COLO829 (cell line): ENCODE measurements at places on chromosomes 2 and 18.

DNA sequence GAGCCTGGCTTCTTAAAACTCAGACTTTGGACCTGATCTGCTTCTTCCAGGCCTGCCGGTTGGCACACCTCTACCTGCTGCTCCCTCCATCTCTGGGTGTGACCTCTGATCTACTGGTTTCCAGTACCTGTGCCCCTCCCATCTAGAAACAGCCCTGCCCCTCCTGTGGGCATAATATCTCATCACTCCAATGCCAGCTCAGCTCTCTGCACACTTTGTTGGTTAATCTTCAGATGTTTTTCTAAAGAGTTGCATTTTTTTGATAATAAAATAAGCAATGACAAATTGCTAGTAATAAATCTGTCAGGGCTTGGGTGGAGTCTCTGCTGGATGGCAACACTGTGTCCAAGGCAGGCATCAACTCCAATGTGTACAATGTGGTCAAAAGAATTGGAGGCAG lies 89.6 kb upstream of the PPP1CB start:
- no peak for DNase-seq

- DNase-seq = no peak
These were observed 192.5 kb downstream of the TPGS2 start for GRCh38 chr18:36636237-36636817.

- no peak for DNase-seq
These were observed 217.6 kb upstream of the NRP2 start for GRCh38 chr2:205464681-205465080.

GRCh38 chr18:43539862-43540261 lies 262.6 kb upstream of the SYT4 start:
- DNase-seq = no peak

DNA sequence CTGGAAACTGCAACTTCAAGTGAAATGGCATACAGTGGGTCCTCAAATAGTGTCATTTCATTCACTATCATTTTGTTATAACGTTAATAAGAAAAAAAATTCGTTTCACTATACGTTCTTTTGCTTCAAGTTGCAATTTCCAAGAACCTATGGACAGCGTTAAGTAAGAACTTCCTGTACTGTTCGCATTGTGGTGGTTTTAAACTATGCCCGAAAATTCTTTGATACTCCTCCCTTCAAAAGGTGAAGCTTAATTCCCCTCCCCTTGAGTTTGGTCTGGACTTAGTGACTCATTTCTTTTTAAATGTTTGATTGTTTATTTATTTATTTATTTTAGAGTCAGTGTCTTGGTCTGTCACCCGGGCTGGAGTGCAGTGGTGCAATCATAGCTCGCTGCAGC lies 20.7 kb downstream of the GNLY start:
- no peak for DNase-seq

DNA sequence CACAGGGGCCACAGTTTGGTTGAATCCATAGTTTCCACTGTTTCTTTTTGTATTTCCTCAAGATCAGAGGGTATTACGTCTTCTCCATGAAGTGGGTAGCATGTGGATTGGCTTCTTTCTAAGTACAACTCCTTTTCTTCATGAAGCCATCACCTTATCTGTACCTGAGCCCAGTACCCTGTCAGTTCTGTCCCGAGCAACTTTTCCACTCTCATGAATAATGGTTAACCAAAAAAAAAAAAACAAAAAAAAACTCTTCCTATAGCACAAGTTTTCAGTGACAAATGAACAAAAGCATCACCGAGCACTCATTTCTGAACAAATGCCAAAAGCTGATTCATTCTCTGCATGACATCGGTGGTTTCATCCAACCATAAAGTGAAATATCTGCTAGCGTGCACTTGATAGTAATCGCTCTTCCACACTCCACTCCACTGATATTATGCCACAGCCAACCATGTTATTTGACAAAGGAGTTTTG lies 53.0 kb upstream of the CCDC150 start:
- peak; percentile 80 for DNase-seq

DNA sequence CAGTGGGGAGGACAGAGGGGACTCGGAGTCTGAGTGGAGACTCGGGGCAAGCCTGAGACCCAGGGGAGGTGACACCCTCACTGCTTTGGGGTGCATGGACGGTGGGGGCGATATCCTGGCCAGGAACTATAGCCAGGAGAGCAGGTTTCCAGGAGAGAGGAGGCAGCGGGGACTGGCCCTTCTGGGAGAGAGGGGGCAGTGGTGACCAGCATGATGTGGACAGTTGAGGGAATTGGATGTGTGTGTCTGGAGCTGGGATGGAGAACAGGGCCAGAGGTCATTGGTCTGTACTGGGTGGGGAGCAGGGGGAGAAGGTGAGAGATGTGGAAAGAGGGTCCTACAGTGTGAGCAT lies 63.6 kb downstream of the ACKR3 start:
- no peak for DNase-seq

DNA sequence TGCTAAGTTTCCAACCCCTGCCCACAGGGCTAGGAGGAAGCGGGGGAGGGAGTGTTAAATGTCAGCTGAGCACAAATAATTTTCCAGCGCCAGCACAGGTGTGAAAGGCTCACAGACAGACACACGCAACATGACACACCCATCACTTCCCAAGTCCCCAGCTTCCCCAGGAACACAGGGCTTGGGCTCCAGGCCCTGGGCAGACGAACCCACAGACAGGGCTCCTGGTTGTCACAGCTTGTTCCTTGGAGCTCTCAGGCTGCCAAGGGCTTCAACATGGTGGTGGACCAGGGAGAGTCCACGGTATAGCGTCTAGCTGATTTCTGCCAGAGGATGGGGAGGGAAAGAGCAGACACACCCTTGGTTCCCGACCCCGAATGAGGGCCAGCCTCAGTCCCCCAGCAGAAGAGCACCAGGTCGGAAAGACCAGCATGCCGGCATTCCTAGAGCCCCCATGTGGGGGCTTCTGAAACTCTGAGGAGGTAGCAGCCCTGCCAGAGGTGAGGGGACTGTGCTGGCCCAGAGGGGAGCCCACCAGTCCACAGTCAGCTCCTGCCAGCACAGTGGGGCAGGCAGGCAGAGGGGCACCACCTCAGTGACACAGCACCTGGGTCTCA lies 1.9 kb downstream of the DUSP2 start:
- DNase-seq = no peak

DNA sequence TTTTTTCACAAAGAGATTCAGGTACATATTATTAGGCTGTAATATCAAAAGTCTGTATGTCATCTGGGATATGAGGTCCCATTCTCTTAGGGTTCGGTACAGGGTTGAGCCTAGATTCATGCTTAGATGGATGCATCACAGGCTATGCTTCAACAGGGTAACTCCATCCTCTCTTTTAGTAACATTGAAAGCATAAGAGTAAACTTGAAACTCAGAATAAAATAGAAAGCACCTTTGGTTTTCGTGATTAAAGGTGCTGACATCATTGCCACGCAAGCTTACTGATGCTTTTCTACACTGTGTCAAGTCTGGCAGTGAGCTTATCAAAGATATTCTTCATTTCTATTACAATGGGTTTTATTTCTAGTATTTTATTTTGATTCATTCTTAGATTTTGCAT lies 419.1 kb upstream of the DSEL start:
- DNase-seq = no peak

GRCh38 chr2:210195101-210195852 lies 24.1 kb upstream of the KANSL1L start:
- no peak for DNase-seq

DNA sequence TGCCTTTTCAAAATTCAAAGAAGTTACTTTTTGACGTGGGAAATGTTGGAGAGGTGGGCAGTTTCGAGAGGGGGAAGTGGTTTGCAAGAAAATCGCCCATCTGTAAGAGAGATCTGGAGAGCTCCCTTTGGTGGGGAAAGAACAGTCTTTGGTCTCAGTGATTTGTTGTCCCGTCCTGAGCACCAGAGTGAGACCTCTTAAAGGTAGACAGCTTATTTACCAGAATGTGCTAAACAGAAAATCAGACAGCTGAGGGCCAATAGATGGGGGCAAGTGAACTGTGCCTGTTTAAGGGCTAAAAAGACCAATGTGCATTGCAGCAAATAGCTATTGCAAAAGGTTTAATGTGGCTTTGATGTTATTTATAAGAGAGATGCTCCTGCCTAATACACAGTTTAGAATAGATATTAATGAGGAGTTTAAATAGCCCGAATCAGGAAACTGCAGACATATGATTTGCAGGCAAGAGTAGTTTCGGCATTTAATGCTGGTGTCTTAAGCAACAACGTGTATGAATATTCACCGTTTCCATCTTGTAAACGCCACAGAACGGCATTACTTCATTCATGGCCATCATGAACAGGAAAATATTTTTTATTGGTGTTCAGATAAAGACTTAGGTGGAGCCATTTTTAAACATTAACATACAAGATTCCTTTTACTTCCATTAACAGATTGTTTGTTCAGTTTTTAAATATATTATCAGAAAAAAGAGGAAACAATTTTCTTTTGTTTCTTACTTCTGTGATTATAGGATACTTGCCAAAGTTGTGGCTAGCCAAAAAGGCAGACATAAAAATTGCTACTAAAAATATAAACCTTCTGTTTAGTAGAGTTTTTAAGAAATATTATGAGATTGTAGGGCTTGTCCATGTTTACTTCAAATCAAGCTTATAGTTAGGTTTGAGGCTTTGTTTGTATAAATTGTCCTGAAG lies 29.6 kb downstream of the ARHGAP15 start:
- no peak for DNase-seq

- no peak for DNase-seq
These were observed 18.9 kb downstream of the TET3 start for GRCh38 chr2:74003494-74004211.

- DNase-seq = no peak
These were observed 70.6 kb downstream of the NRP2 start for GRCh38 chr2:205752924-205753323.

- no peak for DNase-seq
These were observed 46.5 kb upstream of the SLC30A6 start for GRCh38 chr2:32119161-32119560.

DNA sequence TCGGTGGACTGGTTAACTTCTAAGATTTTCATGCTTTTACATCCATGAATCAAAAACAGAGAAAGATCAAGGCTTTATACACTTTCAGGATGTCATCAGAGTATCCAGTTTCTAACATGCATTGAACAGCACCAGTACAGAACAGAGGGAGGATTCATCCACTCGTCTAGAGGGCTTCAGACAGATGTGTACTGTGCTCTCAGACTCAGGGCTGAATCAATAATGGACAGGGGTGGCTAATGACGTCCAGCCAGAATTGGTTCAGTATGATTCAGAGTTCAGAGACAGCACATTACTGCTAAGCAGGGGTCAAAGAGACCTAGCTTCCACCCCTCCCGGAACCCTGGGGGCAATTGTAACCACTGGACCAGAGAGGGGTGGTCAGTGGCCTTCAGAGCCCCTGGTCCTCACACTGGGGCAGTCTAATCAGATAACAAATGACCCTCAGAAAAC lies 37.3 kb downstream of the RNU4ATAC start:
- DNase-seq = peak; percentile 85

DNA sequence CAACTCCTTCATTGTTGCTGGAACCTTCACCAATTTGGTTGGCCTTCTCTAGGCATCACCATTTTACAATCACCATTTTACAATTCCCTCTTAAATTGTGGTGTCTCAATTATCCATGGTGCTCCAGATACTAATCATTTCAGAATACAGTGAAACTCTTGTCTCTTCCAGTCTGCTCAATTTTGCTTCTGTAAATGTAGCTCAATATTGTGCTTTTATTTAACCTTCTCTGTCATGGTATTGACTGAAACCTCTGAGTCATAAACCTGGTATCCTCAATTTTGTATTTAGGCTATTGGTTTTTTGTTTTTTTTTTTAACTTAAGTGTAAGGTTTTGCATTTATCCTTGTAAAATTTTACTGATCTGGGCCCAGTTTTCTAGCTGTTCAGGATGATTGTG lies 16.1 kb downstream of the STRADB start:
- DNase-seq = peak; percentile 81

GRCh38 chr2:36737131-36737750 lies 40.7 kb downstream of the VIT start:
- DNase-seq = no peak

DNA sequence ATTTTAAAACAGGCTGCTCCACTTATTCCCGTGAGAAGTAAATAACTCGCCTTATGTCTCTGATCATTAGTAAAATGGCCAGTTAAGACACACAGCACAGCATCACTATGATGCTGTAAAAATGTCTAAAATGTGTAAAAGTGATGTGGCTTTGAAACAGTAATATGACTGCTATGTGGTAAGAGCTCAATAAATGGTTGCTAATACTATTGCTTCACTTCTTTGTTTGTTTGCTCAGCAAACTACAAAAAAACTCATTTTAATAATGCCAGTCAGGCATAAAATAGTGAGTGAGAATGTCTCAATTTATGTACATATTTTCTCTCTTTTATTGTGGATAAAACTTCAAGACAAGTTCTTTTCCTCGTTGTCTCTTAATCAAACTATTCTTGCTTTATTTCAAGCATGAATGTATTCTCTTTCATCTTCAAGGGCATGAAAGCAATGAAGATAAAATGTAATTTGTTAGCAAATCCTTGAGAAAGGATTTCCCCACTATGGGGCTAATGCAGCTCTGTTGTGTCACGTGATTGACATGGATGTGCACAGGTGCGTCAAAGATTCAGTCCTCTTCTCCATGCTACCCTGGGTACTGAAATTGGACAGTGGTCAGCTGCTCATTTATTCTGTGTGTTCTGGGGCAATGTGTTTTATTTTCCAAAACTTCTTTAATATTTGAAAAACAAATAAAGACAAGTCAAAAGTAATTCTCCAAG lies 387.2 kb downstream of the TRIB2 start:
- no peak for DNase-seq

- no peak for DNase-seq
These were observed 139.8 kb upstream of the NCK2 start for GRCh38 chr2:105604938-105605337.

DNA sequence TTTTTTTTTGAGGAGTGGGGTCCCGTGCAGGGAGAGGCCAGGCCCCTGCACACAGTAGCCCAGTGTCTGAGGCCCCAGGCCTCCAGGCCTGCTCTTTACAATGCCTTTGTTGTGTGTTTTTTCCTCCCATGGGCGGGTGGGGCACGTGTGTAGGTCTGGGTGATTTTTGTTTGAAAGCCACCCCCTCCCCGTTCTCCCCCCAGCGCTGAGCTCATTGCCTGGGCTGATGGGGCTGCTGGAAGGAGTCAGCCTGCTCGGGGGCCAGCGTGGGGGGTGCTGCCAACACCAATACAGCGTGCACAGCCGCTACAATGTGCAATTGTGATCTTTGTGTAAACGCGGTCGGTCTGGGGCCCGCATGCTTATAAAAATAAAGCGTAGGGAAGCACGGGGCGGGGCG lies 142.7 kb downstream of the DYSF start:
- DNase-seq = peak; percentile 71

DNA sequence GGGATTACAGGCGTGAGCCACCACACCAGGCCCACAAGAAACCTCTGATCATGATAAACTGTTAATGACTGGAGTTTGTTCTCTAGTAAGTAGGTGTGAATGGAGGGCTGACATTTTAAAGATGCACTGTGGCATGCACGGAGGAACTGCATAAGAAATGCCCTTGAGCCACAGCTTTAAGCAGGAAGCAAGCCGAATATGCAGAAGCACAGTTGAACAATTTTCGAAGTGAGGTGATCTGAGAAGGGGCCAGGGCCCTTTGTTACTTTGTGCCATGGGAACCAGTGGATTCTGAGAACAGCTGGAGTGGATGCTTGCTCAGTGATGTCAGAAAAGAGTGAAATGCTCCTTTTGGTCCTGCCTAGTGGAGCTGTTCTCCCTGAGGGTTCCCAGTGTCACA lies 16.3 kb downstream of the FECH start:
- no peak for DNase-seq
